ENCODE measurements at places on chromosomes 12 and 14.

DNA sequence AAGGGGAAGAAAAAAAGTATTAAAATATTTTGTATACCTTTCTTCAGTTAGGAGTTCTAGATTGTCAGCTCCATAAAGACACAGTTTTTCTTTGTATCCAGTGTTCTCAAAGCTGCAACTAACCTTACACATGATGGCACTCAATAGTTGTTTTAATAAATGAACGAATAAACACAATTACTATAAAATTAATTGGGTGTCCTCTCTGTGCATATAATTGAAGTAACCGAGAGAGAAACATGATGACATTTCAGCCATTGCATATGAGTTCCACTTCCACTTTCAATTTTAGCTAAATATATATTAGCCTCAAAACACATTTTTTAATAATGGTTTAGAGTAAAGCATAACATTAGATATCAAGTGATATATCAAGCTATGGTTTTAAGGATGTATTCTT is 671.2 kb downstream of the LRFN5 start:
- no peak for DNase-seq

DNA sequence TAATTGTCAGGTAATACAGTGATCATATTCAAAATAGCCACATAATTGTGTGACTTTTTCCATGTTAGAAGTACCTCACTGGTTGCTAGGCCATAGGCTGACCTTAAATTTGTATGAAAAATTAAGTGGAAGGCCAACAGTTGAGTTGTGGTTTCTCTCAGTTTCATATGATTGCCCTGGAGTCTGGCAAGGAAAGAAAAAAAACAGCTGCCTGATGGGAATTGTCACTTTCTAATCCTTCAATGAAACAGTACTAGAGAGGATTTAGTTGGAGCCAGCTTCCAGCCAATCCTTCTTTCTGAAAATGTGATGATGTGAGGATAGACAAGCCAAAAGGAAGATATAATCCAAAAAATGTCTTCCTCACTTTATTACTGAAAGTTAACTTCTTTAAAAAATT is 113.6 kb downstream of the ALX1 start:
- DNase-seq, result no peak

- no peak for DNase-seq
Observed at GRCh38 chr12:129028844-129029243, 175.6 kb downstream of the GLT1D1 start.

DNA sequence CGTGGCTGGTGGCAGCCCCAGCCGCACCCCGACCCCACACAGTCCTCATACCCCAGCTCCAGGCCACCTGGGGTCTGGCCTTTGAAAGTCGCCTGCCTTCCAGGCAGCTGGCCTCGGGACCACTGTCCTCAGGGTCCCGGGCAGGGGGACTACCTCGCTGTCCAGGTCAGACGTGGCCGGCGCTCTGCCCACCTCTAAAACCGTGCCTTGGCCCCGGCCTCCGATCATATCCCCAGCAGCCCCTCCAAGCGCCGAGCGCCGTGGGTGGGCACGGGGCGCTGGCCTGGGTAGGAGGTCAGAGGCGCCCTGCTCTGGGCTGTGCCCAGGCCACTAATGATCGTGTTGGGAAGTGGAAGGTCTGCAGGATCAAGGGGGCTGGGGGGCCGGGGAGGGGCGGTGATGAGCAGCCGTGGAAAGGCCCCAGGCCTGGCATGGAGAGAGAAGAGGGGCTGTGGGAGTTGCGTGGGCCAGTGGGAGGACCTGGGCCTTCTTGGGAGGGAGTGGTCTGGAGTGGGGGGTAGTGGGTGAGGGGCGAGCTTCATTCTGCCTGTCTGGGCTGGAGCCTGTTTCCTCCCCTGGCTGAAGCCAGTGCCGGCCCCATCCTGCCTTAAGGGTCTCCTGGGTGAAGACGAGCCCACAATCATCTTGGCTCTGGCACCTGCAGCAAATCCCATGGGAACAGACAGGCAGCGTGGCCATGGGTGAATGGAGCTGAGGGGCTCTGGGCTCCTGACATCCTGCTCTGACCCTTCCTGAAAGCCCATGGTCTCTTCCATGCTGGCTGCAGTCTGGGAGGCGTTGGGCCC is 4.9 kb downstream of the TMEM121 start:
- DNase-seq, result no peak

DNA sequence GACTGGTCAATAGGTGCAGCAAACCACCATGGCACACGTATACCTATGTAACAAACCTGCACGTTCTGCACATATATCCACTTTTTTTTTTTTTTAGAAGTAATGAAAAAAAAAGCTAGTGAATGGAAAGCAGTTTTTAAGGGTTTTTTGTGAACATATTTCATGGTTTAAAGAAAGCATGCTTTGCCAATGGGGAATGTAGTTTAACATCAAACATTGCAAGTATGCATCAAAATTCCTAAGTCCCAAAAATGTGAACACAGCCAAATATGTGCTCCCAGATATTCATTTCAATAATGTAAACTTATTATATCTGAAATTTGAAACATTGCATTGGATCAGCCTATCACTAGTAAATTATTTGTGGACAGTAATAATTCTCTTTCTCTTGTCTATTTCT is 710.4 kb upstream of the FLRT2 start:
- no peak for DNase-seq

- no peak for DNase-seq
Observed at GRCh38 chr12:57740656-57741412, 2.3 kb upstream of the AGAP2 start.

GRCh38 chr14:80618751-80619329 is 322.7 kb downstream of the CEP128 start:
- no peak for DNase-seq

DNA sequence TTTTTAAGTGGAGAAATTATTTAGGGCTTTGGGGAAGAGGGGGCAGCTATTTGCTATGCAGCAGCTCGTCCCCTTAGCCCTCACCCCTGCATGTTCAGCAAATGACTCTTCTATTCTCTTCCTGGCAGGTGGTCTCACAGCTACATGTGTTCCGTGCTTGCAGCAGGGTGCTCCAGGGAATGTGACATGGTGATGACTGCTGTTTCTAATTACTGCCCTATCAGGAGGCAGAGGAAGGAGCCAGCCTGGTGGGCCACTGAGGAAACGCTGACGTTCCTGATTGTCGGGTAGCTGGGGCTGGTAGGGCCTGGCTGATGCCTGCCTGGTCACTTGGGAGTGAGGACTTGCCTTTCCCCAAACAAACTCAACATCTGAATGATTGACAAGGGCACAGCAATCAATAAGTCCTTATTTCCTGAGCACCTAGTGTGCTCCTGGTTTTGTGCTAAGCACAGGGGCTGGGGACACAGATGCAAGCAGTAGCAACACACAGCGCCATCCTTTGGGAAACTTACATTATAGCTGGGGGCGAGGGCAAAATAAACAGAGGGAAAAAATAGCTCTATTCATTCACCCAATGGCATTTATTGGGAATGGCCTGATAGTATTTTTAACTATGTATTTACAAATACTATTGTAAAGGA is 377.8 kb downstream of the FUT8 start:
- peak; percentile 75 for DNase-seq

DNA sequence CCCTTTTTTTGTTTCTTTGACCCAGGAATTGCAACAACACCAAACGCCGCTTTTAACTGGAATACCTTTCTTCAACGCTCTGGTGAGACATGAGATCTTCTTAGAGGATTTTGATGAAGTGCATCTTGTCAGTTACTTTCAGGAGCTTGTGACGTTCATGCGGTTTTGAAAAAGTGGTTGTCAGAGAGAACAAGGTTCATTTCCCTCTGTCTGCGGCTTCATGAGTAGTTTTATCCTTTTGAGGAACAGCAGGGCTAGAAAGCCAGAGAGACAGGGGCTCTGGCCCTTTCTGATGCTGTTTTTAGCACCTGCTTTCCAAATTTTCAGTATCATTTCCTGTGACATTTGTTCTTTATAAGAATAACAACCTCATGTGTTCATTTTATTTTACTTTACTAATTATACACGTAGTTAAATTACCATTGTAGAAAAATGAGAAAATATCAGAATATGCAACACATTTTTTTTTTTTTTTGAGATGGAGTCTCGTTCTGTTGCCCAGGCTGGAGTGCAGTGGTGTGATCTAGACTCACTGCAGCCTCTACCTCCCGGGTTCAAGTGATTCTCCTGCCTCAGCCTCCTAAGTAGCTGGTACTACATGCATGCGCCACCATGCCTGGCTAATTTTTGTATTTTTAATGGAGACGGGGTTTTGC is 61.8 kb downstream of the GLT1D1 start:
- DNase-seq, result no peak

DNA sequence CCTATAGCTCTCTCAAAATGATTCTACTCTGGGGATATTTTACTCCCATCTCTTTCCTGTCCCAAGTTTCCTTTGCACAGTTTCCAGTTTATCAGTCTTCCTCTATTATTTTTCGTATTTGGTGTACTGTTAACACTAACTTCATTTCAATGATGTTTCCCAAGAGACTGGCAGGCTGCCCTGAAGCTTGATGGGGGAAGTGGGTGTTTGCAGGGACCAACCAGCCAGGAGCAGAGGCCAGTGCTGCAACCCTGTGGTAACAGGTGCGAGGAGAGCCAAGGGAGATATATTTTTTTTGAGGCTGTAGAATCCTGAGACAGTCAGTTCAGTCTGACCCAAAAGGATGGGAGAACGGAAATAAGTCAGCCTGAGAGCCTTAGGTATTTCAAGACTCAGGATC is 11.8 kb upstream of the CEBPE start:
- no peak for DNase-seq

- no peak for DNase-seq
Observed at GRCh38 chr12:6955108-6956020, 4.2 kb downstream of the PTPN6 start.

- no peak for DNase-seq
Observed at GRCh38 chr14:55381561-55381960, 30.1 kb downstream of the ATG14 start.

DNA sequence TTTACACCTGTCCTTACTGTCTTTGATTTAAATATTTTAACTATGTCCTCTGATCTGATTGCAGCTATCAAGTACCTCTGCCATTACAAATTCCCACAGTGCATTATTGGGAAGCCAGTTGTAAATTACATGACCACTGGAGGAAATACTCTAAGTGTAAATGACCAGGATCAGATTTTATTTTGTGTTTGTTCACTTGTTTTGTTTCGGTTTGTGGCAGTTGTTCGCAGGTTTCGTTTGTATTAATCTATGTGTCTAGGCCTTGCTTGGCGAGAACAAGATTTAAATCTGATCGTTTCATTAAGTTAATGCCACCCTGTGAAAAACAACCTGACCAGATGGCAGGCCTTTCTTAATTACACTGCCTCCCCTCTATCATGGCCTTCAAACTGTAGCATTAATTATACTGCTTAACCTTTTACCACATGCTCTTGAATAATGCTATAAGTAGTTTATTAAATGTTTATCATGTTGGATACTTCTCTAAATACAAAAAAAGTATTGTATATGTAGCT is 990.1 kb downstream of the TMTC2 start:
- DNase-seq, result no peak

- DNase-seq, result no peak
Observed at GRCh38 chr12:46492471-46493085, 120.0 kb upstream of the SLC38A2 start.

DNA sequence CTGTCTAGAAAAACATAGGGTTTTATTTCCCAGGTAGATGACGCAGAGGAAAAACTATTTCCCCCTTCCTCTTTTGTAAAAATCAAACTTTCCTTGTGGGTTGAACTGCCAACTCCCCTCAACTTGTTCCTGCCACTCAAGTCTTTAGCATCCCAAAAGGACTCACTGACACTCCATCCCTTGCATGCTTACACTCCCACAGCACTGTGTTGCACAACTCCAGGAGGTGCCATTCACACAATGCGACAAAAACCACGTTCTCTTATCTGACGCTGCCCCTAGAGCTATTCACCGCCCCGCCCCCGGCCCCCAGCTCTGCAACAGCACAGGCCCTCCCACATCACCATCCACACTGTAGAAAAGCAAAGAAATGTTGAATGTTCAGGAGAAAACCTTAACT is 16.9 kb upstream of the STON2 start:
- DNase-seq, result no peak

DNA sequence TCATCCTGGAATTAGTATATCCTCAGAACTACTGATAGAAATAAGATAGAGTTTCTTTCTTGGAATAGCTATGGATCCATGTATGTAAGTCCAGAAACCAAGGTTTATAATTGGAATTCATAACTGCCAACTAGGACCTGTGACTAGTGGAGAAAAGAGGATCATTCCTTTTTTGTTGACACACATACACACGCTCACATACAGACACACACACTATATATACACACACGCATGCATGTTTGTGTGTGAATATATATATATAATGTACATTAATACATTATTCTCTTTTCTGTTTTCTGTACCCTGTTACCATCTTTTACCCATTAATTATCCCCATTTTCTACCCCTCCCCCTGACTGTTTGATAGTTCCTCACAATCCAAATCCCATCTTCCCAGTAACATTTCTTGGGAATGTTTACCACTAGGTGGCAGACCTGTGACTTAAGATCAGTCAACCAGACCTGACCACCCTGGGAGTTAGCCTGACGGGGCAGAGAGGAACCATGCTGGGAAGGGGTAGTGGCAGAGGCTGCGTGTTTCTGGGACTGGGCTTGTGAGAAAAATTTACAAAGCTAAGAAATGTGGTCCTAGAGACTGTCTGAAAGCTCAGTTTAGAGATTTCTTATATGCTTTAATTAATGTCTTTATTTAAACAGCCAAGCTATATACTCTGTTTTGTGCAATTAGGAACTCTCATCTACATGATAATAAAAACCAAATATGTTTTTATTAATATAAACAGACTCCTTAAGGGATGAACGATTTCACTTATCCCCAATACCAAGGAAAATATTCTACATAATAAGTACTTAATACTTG is 308.0 kb downstream of the PPFIA2 start:
- DNase-seq, result peak; percentile 78

GRCh38 chr12:3483089-3483488 is 7.9 kb upstream of the PRMT8 start:
- DNase-seq, result no peak

GRCh38 chr14:24329073-24329663 is 5.7 kb downstream of the ADCY4 start:
- no peak for DNase-seq

- no peak for DNase-seq
Observed at GRCh38 chr12:86523844-86524243, 267.7 kb upstream of the MGAT4C start.

DNA sequence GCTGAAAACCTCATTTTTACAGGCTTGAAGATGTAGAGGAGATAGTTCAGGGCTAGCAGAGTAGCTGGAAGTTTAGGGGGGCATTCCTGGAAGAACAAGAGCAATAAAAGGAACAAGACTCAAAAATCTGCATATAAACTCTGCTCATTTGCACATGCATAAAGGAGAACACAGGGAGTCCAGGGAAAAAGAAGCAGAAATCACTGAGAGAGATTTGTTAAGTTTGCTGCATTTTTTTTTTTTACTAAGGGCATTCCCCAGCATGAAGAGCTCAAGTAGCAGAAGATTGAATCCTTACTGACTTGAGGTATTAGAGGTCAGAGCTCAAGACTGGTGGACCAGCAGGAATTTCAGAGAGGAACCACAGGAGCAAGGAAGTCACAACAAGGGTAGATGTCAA is 28.2 kb upstream of the BCL11B start:
- no peak for DNase-seq

- no peak for DNase-seq
Observed at GRCh38 chr14:103302966-103303365, 31.1 kb upstream of the EIF5 start.

GRCh38 chr14:21647380-21647779 is 6.3 kb upstream of the OR4E2 start:
- DNase-seq, result no peak

- no peak for DNase-seq
Observed at GRCh38 chr12:108928695-108929094, 48.8 kb downstream of the DAO start.

GRCh38 chr12:62123721-62124203 is 136.4 kb upstream of the USP15 start:
- peak; percentile 42 for DNase-seq
